ENCODE measurements at places on chromosomes 7 and 10.

DNA sequence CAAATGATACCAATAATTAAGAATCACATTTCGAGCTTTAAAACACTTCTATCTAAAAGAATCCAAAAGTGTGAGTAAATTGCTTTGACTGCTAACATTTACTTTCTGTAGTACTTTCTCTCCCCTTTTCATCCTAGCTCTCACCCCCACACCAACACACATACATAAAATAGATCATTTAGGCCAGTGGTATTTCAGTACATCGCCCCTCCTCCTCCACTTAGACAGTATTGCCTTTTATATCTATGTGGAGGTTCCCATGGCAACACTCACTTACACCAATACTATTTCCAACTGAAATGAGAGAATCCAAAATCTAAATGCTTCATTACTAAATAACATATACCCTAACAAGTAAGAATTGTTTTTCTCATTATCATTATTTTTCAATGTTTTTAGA, 58.9 kb downstream of the HIBADH start:
- DNase-seq: no peak

GRCh38 chr10:126013489-126014281, 117.3 kb downstream of the FANK1 start:
- DNase-seq: peak; percentile 46

- peak; percentile 37 for DNase-seq
These were observed 277.4 kb downstream of the CCSER2 start for GRCh38 chr10:84605802-84606201.

GRCh38 chr10:22780474-22780885, 66.1 kb upstream of the PIP4K2A start:
- DNase-seq: no peak

DNA sequence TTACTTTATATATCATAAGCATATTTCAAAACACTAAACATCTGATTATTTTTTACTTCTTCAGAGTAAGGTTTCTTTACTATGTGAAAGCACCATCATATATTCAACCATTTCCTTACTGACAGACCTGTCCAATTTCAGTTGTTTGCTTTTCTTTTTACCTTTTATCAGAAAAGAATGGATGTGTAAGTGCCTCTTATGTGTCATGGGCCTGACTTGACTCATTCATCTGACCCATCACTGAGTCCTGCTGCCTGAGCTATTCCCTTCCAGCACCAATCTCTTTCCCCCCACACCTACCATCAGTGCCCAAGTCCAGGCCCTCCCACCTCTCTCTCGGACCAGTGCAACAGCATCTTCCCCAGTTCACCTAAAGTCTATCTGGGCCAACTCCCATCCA, 41.7 kb upstream of the ARID5B start:
- no peak for DNase-seq

DNA sequence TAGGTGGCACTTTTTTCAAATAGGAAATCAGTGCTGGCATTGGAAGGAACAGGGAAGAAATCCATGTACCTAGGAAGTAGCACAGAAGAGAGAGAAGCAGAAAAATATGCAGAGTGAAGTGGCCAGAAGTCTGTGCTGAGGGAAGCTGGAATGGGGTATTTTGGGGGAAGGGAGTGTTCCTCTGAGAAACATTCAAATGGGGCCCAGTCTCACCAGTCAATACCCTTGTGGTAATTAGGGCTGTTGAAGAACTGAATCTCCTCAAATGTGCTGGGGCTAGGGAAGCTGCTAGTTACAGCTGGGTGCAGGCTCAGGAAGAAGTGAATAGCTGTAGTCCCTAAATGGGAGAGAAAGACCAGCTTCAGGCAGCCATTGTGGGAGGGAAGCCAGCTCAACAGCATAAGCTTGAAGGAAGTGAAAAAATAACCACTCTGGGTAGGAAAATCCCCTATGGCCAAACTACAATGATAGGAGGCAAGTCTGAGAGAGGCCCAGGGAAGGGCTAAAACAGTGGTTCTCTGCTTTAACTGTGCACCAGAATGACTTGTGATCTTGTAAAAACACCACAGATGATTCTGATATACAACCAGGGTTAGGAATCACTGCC, 7.6 kb downstream of the NDST2 start:
- DNase-seq: no peak

- no peak for DNase-seq
These were observed 275.7 kb downstream of the GPR37 start for GRCh38 chr7:124489925-124490324.

GRCh38 chr10:11081408-11081807, 63.7 kb downstream of the CELF2 start:
- no peak for DNase-seq

GRCh38 chr10:93087846-93088245, 14.2 kb downstream of the CYP26A1 start:
- DNase-seq: no peak

- DNase-seq: no peak
These were observed 74.6 kb downstream of the VCL start for GRCh38 chr10:74072503-74072902.

DNA sequence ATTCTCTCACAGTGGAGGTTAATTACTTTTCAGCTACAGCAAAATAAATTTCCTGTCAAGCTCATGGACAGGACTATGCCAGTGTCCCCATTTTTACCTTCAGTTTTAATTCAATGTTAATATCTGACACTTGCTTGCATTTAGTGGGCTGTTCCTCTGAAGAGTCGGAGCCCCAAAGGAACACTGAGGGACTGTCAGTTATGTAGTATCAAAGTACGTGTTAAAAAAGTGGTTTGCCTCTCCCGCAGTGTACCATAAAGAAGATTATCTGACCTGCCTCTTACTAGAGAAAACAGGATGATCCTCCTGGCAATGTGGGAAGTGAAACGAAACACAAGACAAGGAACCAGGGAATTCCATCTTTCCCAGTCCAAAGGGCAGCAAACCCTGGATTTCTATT, 1010.9 kb upstream of the PHF14 start:
- DNase-seq: no peak
